ENCODE measurements at places on chromosomes 5 and 9.

GRCh38 chr5:65994117-65994786, 67.9 kb downstream of the ERBIN start:
- no peak for DNase-seq

- no peak for DNase-seq
Observed at GRCh38 chr5:39102684-39103155, 28.5 kb upstream of the RICTOR start.

DNA sequence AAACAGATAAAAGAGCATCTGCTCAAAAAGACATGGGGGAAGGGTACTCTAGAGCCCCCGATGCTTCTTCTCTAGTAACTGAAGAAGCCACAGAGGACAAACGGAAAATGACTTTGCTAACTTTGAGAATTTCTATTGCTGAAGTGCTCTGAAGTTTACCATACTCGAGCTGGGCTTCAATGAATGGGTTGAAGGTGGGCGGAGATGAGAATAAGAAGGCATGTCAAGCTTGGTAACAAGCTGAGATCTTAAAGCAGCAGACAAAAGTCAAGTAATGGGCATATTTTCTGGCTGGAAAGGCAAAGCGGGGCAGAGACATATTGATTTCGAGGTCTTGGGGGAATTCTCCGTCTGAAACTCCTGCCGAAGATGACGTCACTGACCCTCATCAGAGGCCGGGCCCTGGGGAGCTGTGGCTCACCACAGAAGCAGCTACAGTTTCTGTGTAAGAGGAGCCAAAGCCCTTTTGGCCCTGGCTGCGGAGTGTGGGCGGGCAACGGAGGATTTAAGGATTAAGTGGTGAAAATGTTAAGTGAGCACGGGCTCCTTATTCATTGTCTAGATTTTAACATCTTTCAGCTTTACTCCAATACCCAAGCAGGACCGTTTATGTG, 115.8 kb upstream of the SLIT3 start:
- DNase-seq: peak; percentile 83

- DNase-seq: no peak
Observed at GRCh38 chr9:130159915-130160670, 12.1 kb upstream of the NCS1 start.

DNA sequence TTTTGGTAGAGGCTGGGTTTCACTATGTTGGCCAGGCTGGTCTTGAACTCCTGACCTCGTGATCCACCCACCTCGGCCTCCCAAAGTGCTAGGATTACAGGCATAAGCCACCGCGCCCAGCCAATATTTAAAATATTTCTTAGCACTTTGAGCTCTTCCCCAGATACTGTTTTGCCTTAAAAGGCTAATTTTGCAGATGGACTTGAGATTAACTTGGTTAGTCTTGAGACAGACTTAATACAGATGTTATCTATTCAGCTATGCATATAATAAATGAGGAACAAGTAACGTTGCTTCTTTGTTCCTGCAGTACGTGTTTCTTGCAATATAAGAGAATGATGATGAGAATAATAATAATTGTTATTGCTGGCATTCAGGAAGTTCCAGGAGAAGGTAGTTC, 56.3 kb downstream of the PCSK5 start:
- no peak for DNase-seq

- no peak for DNase-seq
Observed at GRCh38 chr5:96699186-96699820, 37.1 kb downstream of the CAST start.
